Pancreas (tissue), 10 donors: ENCODE measurements at places on chromosomes 5 and 9. TPM values are rescaled to one million over a fixed set of nuclear protein-coding genes. Genes with fewer than 3 reads are reported as not detected.
A peak's percentile ranks its signal among the peaks of the same experiment; 100 is the strongest.

The CEP72 gene
- 4.8 TPM for total RNA-seq

The PKD2L2 gene
- total RNA-seq, result not detected

The DMRT3 gene
- total RNA-seq, result not detected

The ARL14EPL gene
- not detected for total RNA-seq

The PHYHD1 gene
- 46.1 TPM for total RNA-seq

The ADGRD2 gene
- total RNA-seq, result not detected

The FAXDC2 gene
- 11.8 TPM for total RNA-seq

The FAM200C gene
- 2.0 TPM for total RNA-seq

The SAPCD2 gene
- total RNA-seq, result 0.69 TPM

- no peak for DNase-seq
Measured at GRCh38 chr5:117195076-117195475, 620.5 kb upstream of the SEMA6A start.

GRCh38 chr5:124661317-124662141 is 84.9 kb downstream of the ZNF608 start:
- DNase-seq, result peak; percentile 64

DNA sequence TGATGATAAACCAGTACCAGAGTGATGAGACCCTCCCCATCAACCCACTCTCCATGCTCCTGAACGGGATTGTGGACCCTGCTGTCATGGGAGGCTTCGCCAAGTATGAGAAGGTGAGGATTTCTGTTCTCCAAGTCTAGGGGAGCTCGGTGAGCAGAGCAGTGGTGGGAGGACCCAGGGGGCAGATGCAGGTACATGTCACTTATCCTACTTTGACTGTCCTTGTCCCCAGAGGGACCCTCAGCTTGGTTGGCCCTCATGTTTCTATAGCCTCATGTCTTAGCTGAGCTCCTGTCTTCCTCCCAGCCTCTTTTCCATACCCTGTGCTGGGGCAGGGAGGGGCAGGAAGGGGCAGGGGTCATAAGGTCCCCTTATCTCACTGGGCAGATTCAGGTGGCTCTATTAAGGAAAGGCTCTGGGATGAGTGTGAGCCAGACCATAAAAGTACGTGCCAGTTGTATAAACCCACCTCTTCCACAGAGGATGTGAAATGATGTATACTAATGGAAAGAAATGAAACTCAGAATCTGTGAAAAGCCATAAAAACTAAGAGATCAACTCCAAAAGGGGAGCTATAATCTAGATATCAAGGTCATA is 38.0 kb upstream of the FOXI1 start:
- no peak for DNase-seq

- no peak for DNase-seq
Measured at GRCh38 chr5:64213011-64213410, 47.4 kb downstream of the RNF180 start.

DNA sequence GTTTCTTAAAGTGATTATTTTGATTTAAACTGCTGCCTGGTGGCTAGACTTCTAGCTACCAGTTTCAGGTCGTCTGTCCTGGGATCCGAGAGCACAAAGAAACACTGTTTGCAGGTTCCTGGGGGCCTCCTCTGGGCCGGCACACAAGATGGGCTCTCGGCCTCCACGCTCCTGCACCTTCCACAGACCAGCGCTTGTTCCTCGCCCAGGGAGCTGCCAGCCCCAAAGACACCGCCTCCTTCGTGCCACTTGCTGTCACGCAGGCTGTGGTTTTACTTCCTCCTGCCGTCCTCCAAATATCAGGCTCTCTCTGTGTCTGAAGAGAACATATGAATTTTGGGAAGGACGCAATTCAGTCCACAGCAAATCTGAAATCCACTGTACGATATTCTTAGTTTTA is 105.8 kb downstream of the ROR2 start:
- DNase-seq, result no peak

- no peak for DNase-seq
Measured at GRCh38 chr5:43675357-43675756, 72.4 kb downstream of the NNT start.

DNA sequence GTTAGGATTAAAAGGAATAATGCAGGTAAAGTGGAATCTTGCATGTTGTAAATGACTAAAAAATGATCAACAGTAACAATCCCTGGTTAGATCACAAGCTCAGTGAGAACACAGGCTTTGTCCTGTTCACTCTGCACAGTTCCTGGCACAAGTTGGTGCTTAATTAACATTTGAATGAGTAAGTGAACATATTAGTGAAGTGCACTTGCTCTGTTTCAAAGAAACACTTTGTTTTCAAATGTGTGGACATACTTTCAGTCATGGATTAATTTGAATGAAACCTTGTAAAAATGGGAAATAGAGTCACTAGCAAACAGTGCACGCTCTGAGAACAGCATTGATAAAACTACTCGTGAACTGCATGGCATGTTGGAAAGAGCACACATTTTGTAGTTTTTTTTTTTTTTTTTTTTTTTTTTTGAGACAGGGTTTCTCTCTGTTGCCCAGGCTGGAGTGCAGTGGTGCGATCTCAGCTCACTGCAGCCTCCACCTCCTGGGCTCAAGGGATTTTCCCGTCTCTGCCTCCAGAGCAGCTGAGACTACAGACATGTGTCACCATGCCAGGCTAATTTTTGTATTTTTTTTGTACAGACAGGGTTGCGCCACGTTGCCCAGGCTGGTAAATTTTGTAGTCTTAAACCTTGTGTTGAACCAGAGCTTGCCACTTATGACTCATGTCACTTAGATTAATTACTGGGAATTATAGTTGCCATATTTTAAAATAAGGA is 159.9 kb downstream of the LURAP1L start:
- no peak for DNase-seq

DNA sequence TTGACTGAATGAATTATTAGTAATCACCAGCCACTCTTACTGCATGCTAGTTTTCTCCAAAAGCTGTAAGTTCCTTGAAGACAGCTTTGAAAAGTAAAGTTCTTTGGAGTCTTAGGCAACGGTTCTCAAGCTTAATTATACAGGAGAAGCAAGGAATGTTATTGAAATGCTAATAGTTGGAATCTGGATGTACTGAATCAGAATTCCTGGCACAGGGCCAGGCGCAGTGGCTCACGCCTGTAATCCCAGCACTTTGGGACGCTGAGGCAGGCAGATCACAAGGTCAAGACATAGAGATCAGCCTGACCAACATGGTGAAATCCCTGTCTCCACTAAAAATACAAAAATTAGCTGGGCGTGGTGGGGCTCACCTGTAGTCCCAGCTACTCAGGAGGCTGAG is 33.4 kb downstream of the GRIA1 start:
- DNase-seq, result no peak

DNA sequence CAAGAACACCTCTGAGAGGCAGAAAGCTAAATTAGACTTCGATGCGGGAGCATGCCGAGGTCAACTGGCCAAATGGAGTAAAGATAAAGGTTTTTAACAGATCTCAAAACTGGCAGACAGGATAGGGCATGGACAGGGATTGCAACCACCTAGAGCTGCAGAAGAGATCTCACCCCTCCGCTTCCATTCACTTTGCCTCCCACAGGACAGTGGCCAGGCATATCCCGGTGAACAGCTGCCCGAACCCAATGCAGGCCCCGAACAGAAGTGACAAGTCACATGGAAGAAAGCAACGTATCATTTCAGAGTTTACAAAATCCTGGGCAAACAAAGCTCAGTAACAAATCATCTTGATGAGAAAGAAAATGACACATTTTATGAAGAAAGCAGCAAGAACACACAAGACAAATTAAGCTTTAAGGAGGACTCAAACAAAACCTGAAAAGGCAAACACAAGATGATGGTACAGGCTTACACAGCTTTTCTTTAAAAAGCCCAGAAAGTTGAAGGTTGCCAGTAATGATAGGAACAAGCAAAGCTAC is 18.4 kb downstream of the RNF130 start:
- no peak for DNase-seq

GRCh38 chr9:126457175-126457547 is 130.5 kb downstream of the MVB12B start:
- DNase-seq, result no peak

GRCh38 chr5:54717870-54718269 is 200.3 kb downstream of the SNX18 start:
- DNase-seq, result no peak

DNA sequence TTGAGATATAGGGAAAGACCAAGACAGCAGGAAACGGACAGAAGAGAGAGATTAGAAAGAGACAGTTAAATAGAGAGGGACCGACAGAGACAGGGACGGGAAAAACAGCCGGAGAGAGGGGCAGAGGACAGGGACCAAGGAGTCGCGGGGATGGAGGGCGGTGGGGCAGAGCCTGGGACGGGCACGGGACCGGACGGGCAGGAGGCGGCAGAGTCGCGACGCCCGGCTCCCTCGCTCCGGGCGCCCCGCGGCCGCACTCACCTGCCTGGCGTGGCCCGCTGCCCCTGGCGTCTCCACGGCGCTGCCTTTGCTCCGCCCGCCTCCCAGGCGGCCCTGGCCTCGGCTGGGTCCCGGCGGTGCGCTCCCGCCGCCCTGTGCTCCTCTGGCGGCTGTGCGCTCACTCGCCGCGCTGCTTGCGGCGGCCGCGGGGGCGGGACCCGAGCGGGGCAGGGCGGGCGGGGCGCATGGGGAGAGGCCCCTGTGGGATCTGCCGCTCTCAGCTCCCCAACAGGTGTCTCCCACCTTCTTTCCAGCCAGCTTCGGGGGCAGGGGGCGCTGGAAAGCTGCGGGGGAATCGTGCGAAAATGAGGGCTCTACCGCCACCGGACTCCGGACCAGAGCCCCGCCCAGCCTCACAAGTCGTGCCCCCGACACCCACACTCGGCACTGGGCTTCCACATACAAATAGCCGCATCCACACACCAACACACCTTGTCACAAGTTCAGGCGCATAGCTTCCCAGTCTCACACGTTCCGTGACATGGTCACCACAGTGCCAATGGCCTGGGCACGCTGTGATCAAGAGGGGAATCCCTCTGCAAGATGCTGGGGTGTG is at the start of gene ARID3C:
Gene ARID3C, minus strand, starts transcription at position 411 of the 835 bp plus-strand sequence. CDS start 1,052 bp downstream, outside the sequence.
- peak; percentile 68 for DNase-seq

- DNase-seq, result no peak
Measured at GRCh38 chr9:114250648-114251047, 72.2 kb upstream of the ORM1 start.

- no peak for DNase-seq
Measured at GRCh38 chr9:79939819-79940218, 368.1 kb downstream of the TLE4 start.

DNA sequence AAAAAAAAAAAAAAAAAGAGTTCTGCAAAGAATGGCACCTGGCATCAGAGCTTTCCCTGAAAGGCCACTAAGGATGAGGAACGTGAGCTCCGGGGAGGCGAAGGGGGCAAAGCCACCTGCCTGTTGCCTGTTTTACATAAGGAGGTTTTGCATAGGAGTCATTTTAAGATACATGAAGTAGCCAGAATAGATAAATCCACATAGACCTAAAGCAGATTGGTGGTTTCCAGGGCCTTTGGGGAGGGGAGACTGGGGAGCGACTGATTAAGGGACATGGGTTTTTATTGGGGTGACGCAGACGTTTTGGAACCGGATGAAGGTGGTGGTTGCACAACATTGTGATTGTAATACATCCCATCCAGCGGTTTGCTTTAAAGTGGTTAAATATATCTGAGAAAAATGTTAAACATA is 7.1 kb downstream of the NEK6 start:
- no peak for DNase-seq

DNA sequence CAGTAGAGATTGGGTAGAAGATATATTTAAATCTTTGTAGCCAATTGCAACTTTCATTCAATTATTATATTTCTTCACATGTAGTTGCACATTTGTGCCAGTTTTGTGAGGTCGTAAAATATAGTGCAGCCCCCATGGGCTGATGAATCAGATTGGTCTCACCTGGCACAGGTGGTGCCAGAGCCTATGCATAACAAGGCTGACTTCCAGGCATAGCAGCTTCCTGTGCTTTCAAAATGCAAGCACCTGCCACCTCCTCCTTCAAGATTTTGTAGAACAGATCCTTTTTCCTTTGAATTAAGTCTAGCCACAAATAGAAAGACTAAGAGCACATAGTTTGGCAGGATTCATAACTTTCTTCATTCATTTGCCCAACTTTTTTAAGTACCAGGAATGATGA is 87.1 kb downstream of the STARD4 start:
- DNase-seq, result no peak

DNA sequence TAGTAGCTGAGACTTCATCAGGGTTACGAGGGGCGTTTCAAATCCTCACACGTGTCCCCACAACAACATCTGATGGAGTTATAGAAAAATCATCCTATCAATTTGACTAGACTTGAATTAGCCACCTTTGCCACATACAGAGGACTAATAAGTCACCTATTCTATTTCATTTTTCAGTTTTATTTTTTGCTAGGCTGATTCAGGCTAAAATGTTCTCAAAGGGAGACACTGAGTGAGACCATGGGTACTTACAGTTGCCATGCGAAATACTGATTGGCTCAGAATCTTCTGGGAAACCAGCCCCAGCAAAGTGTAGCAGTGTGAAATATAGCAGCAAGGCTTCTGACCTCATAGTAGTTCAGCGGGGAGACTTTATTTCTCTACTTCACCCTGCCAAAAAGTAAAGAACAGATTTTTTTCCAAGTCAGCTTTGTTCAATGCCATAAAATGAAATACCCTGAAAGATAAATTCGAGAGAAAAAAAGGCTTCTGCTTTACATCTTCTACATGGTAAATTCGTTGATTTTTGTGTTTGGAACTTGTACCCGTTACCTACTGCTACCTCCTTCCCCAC is 69.9 kb downstream of the SEMA6A start:
- DNase-seq, result no peak

DNA sequence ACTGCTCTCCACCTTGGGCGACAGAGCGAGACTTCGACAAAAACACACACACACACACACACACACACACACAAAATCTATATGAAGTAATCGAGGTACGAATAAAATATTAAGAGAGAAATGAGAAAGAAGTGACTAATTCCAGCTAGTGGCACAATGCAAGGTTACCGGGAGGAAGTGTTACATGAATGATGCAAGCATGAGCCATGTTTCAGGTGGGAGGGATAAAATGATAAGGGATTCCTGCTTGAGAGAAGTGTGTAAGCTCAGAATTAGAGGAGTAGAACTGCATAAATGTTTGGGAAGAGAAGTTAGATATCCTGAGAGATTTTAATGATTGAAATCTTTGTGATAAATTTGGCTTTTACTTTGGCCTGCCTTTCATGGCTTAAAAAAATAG is 18.8 kb downstream of the HAPLN1 start:
- no peak for DNase-seq

- no peak for DNase-seq
Measured at GRCh38 chr5:159992566-159992965, 16.4 kb upstream of the TTC1 start.

DNA sequence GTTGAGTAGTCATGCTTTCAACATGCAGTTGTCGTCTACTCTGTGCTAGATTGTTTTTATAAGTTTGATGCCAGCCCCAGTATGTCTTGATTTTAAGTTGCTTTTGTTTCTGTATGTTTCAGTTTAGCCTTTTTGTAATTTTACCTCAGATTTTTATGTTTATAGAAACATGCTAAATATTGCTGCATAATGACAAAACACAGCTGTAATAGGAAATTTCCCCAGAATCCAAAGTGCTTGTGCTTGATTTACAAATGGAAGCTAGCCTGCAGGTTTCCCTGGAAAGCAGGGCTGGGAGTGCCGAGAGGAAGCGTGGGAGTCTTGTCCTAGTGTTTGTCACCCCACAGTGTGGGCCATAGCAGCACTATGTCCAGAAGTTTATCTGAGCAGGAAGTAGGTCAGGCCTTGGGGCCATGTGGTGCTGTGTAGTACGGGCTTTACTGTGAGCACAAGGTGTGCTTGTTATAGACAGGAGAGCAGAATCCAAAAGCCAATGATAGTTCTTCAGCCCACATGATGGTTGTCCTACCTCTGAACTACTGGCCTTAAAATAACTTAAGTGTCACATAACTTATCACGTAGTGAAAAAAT is 100.0 kb upstream of the NREP start:
- no peak for DNase-seq

- no peak for DNase-seq
Measured at GRCh38 chr5:14327624-14328023, 184.5 kb downstream of the TRIO start.
